Activated T-cell treated with anti-CD3 and anti-CD28 coated beads, Interleukin-2, amount 50 U/mL, for 24 hours (primary cell): ENCODE measurements at places on chromosomes 4 and X.

DNA sequence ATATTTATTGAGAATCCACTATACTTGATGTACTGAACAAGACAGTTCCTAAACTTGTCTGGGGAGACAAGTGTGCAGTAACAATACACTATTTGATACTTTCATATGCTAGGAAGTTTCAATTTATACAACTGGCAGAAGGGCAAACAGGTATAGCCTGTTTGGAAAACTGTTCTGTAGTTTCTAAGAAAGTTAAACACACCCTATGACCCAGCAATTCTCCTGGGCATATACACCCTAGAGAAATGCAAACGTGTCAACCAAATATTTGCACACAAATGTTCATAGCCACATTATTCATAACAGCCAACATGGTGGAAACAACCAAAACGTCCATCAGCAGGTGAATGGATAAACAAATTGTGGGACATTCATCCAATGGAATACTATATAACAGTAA lies 64.0 kb upstream of the BRS3 start:
- DNase-seq: no peak

DNA sequence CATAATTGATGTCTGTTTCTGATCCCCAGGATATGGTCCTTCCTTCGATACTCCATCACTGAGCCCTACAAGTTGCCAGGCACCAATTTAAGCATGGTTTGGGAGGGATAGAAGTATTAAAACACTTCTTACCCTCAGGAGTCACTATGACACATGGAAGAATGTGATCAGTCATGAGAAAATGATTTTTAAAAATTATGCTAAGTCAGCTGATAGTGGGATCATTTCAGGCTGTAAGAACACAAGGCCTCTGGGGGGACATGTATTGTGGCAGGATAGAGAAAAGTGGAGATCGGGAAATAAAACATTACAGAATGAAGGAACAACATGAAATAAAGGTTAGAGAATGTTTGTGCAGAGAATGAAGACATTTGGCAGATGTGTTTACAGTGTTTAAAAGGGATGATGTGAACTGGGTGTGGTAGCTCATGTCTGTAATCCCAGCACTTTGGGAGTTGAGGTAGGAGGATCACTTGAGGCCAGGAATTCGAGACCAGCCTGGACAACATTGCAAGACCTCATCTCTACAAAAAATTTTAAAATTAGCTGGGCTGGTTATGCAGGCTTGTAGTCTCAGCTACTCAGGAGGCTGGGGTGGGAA lies 64.0 kb downstream of the ELOVL6 start:
- DNase-seq: no peak

DNA sequence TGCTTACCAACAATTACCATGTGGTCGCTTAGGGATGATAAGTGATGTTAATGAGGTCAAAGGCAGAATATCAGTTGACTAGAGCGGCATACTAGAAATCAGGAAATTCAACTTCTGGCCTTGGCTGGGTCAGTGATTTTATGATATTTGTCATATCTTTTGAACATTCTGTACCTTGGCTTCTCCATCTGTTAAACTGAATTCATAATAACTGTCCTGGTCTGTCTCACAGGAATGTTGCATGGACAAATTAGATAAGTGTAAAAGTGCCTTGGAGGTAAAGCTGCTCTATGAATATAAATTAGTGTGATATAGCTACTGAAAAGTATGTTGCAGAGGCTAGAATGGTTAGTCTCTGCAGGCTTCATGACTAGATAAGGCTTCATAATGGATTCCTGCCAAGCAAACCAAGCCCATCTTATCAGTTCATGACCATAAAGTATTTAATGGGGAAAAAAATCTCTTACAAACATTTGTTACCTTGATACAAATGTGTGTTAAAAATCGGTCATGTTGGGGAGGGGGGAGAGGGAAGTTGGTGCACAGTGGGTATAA lies 104.6 kb upstream of the BMPR1B start:
- no peak for DNase-seq

- DNase-seq: no peak
Observed at GRCh38 chr4:35541146-35541887, 703.0 kb downstream of the ARAP2 start.

- no peak for DNase-seq
Observed at GRCh38 chr4:109721033-109721432, 8.8 kb downstream of the PLA2G12A start.

DNA sequence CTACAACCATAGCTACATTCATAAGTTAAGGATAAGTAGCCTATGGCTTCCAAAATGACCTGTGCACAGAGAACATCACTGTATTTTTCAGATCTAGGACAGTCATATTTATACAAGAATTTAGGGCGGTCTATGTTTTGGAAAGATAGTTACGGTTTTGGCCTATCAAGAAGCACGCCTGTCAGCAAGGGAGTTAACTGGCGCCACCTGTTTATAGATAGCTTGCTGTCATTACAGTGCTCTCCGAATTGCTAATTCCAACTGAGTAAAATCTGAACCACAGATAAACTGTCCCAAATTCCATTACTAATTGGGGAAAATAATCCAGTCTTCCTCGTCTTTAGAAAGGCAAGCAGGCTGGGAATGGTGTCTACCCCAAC lies 646 bp downstream of the ABCB7 start:
- no peak for DNase-seq

GRCh38 chr4:121842862-121843261 lies 19.2 kb upstream of the CCNA2 start:
- no peak for DNase-seq

DNA sequence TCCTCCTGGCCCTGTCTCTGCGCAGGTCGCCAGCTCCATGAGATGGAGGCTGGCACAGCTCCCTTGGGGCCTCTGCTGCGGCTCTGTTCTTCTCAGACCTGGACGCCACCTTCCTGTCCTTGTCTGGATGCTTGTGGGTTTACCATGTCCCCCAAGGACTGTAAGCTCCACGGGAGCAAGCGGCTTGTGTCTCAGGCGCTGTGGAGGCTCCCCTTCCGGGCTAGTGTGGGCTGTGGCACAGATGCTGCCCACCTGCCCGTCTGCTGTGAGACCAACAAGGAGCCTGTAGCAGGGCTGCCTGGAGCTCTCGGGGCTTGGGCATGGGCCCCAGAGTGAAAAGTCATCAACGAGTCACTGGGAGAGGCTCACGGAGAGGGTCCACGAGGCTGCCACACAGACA lies 25.2 kb downstream of the NAT8L start:
- peak; percentile 8 for DNase-seq

DNA sequence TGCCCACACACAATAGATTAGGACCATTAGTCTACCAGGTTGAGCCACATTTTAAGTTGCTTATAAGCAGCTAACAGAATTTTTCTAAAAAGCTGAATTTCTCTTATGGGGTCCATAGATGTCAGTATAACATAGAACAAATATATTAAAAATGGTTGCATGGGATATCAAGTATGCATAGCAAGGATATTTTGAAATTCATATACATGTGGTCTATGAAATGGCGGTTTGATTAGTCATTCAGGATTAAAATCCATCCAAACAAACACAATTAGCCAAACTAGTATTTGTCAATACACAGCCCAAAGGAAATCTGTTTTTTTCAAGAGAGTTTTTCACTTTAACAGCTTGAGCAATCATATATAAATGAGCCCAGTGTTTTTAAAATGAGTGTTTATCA lies 33.5 kb upstream of the AMOT start:
- DNase-seq: no peak

DNA sequence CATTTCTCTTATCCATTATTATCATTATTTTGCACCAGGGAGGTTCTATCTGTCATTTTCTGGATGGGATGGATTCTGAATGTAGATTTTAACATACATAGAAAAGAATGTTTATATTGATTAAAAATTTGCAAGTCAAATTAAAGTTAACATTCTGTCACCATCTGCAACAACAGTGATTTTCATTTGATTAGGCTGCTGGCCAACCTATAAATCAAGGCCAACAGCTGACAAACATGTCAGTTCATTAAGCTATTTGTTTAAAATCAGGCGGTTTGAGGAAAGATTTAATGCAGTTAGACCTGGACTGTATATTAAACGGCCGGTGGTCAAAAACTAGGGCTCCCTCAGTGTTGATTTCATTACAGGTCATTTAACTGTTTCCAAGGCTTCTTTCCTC lies 109.5 kb upstream of the CBR4 start:
- no peak for DNase-seq

GRCh38 chr4:129371926-129372325 lies 276.0 kb downstream of the C4orf33 start:
- no peak for DNase-seq

DNA sequence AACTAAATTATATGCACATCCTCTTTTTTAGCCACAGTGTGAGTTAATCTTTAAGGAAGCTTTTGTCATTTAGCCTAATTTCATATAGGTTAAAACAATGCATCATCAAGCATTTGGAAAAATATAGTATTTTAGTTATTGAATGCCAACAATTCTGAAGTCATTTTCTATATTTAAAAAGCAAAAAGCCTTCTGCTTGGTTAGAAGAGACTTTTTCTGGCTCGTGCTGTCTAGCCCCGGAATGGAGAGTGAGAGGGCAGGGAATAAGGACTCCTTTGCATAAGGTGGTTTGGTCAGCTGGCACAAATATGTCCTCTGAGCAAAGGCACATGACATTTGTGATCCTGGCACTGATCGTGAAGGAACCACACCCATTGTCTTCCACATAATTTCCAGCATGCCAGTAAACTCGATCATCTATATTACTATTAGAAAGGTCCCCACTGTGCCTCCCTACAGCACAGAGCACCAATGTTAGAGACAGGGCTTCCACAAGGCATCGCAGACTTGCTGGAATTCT lies 393.7 kb upstream of the INTU start:
- no peak for DNase-seq

DNA sequence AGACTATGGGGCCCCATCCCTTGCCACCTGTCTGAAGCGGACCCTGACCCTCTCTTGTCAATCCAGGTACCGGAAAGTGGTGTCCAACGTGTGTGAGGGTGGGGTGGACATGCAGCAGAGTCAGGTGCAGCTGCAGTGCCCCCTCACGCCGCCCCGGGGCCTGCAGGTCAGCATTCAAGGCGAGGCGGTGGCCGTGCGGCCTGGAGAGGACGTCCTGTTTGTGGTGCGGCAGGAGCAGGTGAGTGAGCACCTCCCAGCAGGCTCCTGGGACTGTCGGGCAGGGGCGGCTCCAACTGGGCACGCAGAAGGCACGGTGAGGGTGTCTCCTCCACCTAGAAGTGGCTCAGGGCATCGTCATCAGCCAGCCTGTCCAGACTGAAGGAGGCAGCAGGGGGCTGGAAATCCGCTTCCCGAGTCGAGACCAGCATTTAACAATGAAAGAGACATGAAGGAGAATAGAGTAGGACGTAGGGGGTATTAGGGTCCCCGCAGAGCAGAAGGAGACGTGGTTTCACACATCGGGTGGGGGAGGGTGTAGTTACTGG lies 221.6 kb downstream of the AFAP1 start:
- DNase-seq: no peak

GRCh38 chrX:42930071-42930470 lies 152.1 kb upstream of the PPP1R2C start:
- no peak for DNase-seq

DNA sequence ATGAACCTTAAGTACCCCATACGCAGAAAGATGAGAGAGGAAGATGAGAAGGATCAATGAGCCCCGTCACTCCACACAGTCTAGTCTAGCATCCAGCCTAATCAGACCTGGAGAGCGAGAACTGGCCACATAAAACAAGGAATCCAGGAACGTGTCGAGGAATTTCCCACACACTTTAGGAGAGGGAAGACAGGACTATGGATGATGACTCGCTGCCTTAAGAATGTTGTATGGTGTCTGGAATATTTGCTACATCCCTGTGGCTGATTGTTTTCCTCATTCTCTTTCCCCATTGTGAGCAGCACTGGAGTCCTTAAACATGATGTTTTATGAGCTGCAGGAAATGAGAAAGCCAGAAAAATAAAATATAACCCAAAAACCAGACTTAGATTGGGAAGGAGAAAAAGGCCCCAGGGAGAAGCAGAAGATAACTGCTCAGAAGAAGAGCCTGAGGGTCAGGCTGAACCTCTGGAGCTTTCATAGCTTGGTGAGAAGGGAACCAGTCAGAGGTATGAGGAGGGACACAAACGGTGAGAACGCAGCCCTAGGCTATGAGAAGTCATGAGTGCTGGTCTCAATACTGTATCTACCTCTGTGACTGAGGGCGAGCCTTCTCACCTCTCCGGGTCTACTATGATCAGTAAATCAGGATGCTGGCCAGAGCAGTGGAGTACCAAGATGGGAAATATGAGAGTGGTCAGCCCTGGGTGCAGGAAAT lies 139.5 kb upstream of the NOCT start:
- no peak for DNase-seq

GRCh38 chr4:152218576-152218975 lies 317.3 kb downstream of the FBXW7 start:
- DNase-seq: no peak

DNA sequence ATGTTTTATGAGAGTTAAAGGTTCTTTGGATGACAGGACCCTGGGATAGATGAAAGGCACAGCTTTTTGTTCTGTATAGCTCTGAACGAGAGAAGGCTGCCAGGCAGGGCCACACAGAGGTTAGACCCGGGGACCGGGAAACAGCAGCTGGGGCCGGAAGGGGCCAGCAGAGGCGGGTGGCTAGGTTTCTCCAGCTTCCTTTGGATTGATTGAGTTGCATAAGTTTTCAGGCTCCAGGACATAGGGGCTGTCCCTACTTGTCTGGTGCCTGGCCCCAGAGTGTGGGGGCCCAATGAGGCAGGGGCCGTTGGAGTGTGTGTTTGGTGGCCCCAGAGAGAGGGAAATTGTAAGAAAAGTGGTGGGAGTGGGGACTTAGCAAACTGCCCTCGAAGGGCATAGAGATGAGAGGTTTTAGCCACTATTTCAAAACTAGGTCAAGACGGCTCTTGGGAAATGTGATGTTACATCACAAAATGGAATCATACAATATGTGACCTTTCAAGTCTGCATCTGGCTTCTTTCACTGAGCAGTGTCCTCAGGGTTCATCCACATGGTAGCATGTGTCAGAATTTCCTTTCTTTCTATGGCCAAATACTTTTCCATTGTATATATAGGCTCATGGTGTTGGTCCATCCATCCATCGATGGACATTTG lies 3.7 kb downstream of the ZFP92 start:
- no peak for DNase-seq

DNA sequence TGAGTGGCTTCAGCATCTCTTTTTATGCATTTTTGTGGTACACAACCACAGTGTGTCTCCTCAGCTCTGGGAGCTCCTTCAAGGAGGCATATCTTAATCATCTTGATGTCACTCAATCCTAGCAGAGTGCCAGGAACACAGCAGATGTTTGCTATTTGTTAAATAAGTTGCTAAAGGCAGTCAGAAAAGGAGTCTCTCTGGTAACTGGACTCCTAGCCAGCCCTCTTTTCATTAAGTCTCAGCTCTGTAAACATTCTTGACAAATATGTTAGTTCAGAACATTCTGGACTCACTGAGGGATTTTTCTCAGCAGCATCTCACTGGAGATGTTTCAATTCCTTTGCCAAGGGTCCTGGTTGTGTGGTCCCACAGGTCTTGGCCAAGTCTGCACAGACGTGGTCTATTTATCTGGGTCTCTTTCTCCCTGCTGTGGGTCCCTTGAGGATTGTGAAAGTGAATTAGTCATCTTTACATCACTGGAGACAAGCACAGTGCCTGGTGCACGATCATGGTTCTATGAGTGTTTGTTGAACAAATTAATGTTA lies 20.3 kb upstream of the FAM9C start:
- DNase-seq: no peak
